ENCODE measurements at places on chromosomes 7 and 10.

- DNase-seq, result no peak
Measured at GRCh38 chr7:94874036-94874785, 33.2 kb upstream of the PPP1R9A start.

GRCh38 chr7:157946398-157947060, 609.7 kb downstream of the DNAJB6 start:
- no peak for DNase-seq

- no peak for DNase-seq
Measured at GRCh38 chr10:121591186-121591585, 7.1 kb downstream of the FGFR2 start.

GRCh38 chr7:67377939-67378862, 381.6 kb downstream of the TYW1 start:
- DNase-seq, result peak; percentile 28

DNA sequence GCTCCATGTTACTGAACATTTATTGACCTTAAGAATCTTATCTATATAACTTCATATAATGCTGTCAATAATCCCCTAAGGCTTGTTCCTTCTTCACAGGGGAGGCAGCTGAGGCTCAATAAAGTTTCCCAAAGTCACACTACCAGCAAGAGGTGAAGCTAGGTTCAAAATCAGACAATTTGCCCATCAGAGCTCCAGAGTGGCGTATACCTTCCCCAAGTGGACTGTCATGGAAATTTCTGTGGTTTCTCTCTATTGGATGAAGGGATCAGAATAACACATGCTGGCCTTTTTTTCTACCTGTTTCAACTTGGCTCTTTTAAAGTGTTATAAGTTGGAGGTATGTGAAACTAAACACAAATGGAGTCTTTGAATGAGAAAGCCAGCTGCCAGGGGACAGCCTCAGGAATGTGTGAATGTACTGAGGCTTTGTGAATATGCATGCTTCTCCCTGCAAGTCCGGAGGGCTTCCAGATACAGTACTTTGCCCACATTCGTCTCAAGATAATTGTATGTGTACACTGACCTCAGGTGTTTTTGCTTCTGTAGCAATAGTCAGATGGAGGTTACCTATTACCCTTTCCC, 656.3 kb upstream of the CELF2 start:
- DNase-seq, result no peak

- DNase-seq, result no peak
Measured at GRCh38 chr10:48463318-48464003, 141.4 kb downstream of the ARHGAP22 start.

DNA sequence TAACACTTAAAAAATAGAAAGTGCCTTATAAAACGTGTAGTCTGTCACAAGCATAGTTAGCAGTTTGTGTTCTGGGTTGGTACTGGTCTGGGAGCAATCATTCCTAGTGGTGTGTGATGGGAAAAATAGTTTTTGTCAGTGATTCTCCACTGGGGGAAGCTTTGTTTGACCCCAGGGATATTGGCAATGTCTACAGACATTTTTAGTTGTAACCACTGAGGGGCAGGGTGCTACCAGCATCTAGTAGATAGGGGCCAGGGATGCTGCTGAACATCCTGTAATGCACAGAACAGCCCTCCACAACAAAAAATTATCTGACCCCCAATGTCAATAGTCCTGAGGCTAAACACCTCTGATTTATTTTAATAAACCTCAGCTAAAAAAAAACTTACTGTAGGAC, 51.6 kb upstream of the CREB5 start:
- DNase-seq, result no peak

GRCh38 chr10:125450218-125450617, 232.7 kb downstream of the TEX36 start:
- DNase-seq, result no peak

- peak; percentile 80 for DNase-seq
Measured at GRCh38 chr10:14653271-14654161, 121.2 kb downstream of the FAM107B start.

- DNase-seq, result peak; percentile 20
Measured at GRCh38 chr7:123494193-123494796, 40.1 kb downstream of the IQUB start.

DNA sequence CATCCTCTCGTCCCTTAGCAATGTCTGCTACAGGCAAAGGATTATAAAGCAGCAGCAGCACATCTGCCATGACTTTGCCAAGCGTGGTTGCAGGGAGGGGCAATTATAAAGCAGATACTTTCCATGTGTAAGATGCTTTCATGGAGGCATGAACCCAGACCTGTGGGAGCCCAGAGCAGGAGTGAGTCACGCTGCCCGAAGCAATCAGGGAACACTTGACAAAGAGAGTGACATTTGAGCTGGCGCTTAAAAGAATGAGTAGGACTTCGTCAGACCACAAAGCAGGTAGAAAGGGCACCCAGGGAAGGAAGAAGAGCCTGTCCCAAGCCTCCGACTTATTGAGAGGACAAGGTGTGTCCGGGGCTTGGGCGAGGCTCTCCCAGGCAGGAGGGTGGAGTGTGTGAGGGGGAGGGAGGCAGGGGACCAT, 147.2 kb downstream of the MYOF start:
- no peak for DNase-seq

All from stromal cell of bone marrow (primary cell).